ENCODE measurements at places on chromosomes 5 and 9.

DNA sequence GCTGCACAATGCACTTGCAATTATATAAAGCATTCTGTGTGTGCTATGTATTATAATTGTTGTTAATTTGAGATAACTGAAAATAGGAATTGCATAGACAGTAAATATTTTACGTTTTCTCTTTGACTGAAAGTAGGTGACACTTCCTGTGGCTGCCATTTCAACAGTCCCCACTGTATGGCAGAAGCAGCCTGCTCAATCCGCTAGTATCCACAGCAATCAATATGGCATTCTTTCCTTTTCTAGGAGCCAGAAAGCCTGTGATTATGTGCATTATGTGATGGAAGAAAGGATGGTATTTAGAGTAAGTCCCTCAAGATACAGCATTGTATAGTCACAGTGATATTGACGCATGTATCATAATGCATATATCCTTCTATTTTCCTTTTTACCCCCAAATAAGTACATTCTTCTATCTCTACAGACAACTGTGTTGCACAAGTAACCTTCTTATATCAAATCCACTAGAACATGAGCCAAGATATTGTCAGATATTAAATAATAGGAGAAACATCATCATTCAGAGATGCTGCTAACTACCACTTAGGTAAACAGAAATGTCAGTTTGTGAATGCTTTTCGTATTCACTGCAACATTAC lies 59.7 kb downstream of the CARTPT start:
- DNase-seq, result no peak

DNA sequence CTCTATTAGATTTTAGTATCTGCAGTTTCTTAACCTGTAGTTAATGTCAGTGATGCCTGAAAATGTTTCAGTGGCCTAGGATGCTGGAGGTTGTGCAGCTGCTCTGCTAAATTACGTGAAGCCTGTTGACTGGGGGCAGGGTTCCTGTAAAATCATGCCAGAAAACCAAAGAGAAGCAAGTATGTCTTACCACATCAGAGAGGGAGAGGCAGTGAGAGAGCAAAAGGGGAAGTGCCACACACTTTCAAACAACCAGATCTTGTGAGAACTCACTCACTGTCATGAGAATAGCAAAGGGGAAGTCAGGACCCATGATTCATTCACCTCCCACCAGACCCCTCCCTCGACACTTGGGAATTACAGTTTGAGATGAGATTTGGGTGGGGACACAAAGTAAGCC lies 83.9 kb upstream of the CYLC2 start:
- no peak for DNase-seq

DNA sequence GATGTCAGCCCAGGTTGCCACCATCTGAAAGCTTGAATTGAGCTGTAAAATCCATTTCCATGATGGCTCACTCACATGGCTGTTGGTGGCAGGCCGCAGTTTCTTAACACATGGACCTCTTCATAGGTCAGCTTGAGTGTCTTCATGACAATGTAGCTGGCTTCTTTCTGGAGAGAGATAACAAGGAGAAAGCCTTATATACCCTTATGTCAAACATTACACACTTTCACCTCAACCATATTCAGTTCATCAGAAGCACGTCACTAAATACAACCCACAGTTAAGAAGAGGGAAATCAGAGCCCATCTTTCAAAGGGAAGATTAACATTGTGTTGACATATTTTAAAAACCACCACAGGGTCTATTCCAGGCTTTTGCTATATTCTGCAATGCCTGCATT lies 604.4 kb downstream of the PRELID2 start:
- DNase-seq, result no peak

DNA sequence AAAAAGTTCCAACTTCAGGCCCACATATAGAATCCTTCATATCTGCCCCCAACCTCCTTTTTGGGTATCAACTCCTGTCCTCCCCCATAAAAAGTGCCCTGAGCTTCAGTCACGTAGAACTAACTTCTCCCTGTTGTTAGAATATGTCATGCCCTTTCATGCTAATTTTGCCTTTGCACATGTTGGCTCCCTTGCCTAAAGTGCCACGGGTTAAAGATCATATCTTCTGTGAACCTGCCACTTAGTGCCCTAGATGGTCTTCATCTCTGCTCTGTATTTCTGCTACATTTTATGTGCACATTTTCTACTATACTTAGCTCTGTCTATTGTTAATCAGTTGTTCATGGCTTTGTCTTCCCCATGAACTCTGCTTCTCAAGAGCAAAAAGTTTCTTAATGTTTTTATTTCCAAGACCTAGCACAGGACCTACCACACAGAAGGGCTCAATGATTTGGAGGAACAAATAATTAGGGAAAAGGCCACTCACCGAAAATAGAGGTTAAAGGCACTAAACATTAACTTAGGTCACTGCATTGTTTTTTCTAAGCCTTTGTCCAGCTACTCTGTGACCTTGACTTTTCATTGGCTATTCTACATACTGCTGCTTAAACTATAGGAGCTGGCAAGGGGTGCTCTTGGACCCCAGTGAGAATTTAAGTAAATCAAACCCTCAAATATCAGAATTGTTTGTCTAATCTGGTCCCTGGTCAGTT lies 94.3 kb downstream of the ARSB start:
- no peak for DNase-seq

DNA sequence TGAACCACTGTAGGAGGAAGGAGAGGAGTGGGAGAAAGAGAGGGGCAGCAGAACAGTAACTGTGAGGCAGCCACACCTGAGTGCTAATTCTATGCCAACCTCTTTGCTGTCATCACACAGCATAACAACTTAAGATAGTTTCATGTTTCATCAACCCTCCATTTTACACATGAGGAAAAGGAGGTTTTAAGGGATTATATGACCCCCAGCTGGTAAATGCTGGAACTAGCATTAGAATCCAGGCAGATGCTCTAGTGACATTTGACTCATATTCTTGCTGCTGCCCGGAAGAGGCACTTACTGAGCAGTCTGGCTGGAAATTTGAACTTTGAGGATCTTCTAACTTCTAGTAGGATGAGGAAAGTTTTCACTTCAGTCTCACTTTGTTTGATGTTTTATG lies 24.1 kb upstream of the VLDLR start:
- DNase-seq, result no peak

GRCh38 chr5:136675769-136676168 lies 310.4 kb upstream of the TRPC7 start:
- no peak for DNase-seq

GRCh38 chr5:88290801-88291200 lies 22.2 kb upstream of the TMEM161B start:
- DNase-seq, result no peak

- DNase-seq, result no peak
Observed at GRCh38 chr5:146051678-146052077, 53.7 kb downstream of the PLAC8L1 start.

GRCh38 chr5:170049713-170050112 lies 56.0 kb upstream of the FOXI1 start:
- no peak for DNase-seq

DNA sequence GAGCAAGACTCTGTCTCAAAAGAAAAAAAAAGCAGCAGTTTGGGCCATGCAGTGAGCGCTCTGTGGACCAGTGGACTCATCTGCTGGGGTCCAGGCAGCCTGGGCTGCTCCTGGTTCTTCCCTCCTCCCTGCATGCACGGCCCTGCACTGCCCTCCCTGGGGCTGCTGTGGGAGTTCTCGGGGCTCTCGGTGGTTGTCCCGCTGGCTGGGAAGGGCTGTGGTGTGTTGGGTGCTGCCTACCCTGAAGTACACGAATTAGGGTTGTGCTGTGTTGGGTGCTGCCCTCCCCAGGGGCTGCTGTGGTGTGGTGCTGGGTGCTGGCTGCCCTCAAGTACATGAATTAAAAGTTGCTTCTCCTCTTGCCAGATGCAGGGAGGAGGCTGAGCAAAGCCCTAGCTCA lies 18.3 kb upstream of the CLPTM1L start:
- no peak for DNase-seq

DNA sequence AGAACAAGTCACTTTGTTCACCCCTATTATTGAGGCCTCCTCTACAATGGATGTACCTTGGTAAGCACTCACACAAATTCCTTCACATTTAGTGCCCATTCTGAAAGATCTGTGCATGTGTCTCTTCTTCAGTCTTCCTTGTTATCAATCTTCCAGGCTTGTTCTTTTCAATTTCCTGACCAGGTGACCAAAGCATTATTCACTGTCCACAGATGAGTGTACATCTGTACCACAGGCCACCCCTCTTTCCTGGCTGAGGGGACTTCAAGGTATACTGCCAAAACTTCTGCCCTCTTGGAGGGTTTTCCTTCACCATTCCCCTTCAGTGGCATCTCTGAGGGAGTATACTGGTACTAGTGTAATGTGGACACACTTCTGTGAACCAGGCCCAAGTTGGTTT lies 25.5 kb upstream of the STOM start:
- no peak for DNase-seq

- DNase-seq, result no peak
Observed at GRCh38 chr5:106474066-106474465, 1196.7 kb downstream of the EFNA5 start.

DNA sequence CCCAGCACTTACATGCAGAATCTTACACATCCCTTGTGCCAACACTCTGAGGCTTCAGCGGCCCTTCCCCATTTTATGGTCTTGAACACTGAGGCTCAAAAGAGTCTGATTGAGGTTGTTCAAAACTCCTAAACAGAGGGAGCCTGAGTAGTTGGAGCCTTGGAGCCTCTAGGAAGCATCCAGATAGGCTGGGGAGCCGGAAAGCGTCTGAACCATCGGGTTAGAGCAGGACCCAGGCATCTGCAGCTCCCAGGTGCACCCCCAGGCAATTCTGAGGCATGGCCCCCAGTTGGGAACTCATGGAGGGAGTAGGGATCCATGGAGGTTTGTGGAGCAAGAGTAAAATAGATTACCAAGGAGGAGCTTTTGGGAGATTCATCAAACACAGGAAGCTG lies 3.8 kb downstream of the OLFML2A start:
- DNase-seq, result no peak

DNA sequence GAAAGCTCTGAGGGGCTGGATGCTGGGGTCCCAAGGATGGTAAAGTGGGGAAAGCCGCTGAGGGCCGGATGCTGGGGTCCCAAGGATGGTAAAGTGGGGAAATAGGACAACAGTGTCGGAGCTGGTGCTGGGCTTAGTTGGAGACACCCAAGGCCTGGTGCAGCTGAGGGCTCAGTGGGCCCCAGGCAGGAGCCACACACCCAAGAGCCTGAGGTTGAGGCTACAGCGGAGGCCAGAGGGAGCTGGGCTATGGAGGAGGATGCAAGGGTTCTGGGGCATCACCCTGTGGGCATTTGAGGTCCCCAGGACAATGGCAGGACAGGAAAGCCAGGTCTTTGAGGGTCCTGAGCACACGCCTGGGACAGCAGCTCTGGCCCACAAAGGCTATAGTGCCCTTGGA lies 19.1 kb upstream of the SLC9A3 start:
- no peak for DNase-seq

DNA sequence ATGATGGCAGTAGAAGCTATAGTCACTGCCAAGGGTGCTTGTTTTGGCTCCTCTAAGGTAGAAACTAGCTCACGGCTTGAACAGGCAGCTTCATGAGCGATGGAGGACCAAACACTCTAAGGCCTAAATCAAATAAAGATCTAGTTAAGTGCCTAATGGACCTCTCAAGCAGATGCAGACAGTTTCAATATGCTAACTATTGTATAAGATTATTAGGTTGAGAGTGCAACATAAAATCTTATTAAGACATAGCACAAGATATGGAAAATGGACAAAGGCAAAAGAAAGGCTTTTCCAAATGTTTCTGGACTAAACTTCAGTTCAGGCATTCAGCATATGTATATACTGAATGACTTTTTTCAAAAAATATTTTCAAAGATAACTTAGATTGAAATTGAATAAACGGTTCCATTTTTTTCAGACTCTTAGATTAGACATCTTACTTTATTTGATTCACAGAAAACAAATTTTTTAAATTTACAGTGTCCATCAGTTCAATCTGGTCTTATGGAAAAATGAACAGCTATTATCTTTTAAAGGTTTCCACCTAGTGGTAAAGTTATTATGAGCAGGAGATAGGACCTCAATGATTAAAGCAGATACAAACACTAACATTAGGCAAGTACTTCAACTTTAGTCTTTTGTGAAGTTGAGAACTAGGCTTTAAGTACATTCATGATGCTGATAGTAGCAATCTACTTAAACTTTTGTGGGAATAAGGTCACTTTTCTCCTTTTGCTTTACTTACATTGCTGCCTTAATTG lies 1167.7 kb downstream of the MAT2B start:
- DNase-seq, result no peak

DNA sequence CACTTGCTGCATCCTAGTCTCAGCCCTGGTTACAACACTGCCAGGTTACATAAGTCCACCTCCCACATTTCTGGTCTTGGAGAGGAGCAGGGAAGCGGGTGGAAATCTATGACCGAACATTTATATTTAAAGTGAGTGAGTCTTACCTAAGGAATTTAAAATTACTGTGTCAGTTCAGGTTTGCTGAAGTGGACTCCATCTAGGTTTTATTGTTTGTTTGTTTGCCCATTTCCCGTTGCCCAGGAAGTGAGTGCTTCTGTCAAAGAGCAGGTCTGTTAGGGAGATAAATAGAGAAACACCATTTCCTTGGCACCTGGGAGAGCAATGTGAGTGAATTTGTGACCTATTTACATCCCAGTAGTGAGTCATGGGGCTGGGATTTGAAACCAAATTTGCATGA lies 179.5 kb downstream of the KIF4B start:
- no peak for DNase-seq

GRCh38 chr5:119022773-119023172 lies 34.4 kb upstream of the DTWD2 start:
- DNase-seq, result no peak

DNA sequence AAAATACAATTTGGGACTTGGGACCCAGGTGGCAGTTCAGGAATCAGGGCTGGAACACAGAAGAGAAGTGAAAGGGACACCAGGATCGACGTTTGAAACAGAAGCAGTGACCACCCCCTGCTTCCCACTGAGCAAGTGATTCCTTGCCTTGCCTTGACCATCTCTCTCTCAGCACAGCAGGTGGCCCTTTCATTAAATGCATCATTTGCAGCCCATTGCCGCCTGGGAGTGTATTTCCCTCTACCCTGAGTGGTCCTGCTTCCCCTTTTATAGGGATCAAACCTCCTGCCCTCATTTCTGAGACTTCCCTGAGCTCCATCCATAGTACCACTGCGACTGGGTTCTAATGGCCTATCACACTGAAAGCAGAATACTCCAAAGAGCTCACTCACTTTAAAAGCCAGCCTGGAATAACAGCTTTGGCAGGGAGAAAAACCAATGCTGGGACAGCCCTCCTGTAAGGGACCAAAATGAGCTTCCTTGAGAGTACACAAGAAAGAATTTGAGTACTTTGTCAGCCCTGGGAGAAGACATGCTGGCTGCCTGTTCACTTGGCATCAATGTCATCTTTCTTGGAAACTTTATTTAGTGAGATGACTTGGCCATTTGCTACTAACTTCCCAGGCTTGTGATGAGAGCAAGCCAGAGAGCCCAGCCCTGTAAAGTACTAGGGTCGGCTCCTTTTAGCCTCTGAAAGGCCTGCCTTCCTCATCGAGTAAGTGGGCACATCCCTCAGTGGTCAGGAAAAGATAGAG lies 149.7 kb downstream of the SLIT3 start:
- no peak for DNase-seq
